Pons (tissue), 1 donor: ENCODE measurements at places on chromosomes 6 and 20.

DNA sequence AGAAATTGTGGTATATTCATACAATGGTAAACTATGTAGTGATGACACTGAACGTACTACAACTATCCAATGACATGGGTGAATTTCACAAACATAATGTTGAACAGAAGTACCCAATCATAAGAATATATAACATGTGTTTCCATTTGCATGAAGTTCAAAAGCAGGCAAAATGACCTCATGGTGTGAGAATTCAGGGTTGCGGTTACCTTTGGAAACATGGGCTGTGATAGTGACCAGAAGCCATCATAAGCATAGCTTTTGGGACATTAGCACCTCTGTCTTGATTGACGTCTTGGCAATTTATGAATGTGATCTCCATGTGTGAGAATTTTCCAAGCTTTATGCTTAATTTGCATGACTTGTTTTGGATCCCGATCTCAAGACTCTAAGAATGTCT is 500.1 kb upstream of the JAG1 start:
- no peak for DNase-seq

DNA sequence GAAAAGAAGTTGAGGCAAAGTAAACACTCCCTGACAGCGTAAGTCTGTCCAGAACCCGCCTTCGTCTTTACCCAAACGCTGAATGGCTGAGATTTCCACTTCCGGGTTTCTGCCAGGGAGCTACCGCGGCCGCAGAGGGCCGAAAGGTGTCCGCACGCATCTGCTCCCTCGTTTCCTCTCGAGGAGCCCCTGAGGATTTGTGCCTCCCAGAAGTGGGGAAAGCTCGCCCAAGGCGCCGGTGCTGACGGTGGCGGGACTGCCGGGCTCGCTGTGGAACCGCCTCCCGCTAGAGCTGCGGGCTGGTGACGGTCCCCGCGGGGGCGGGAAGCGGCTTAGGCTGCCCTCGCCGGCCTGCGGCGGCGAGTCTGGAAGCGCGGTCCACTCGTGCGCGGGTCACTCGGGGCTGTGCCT is 1760.2 kb upstream of the DEFB115 start:
- DNase-seq, result peak; percentile 28

DNA sequence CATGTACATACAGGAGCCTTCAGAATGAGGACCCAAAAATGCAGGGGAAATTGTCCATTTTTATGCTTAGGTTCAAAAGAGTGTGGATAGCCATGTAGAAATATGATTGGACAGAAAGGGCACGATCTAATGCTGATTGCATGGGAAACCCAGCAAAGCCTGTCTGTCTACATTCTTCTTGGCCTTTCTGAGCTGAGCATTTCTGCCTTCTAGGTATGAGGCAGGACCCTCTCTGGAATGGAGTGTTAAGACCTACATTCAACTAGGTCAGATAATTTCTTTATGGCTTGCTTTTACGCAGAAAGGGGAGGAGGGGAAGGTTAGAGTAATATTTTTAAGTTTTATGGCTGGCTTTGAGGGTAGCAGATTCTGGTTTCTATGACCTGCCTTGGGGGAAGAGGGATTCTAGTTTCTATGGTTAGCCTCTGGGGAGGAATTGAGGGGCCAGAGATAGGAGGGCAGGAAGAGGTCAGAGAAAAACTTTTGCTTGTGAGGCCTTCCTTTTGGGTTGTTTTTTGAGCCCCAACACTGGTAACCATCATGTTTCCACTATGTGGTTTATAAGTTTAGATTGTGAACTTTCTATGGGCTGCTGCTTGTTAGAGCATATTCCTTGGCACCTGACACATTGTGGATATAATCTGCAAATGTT is 63.5 kb downstream of the LYRM2 start:
- no peak for DNase-seq

DNA sequence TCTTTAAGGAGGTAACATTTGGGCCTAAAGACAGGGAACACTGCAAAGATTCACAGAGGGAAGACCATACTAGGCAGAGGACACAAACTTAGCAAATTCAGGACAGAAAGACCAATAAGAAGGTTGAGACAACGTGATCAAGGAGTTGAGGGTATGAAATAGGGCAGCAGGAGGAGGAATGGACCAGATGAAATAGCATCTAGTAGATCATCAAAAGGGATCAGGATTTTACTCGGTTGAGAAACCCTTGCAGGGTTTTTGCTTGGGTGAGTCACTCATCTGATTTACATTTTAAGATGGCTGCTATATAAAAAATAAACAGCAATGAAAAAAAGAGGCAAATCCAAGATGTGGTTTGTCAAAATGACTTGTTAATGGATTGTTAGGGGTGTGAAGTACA is 4.7 kb downstream of the BCLAF1 start:
- DNase-seq, result no peak

DNA sequence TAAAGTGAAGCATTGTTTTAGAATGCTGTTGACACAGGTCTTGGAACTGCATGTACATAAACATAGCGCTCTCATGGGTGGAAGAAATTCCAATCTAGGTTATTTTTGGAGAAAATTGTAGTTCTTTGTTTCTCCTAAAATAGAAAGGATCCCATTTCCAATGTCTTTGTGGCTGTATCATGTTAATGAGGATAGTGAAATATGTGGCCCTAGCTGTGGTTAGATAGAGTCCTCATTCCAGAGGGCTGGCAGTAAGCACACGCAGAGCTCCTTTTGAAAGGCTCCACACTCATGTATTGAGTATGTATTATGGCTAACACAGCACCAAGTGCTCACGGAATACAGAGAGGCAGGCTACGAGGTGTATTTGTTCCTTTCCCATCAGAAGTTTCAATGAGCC is 60.9 kb downstream of the SNRNP48 start:
- DNase-seq, result no peak

DNA sequence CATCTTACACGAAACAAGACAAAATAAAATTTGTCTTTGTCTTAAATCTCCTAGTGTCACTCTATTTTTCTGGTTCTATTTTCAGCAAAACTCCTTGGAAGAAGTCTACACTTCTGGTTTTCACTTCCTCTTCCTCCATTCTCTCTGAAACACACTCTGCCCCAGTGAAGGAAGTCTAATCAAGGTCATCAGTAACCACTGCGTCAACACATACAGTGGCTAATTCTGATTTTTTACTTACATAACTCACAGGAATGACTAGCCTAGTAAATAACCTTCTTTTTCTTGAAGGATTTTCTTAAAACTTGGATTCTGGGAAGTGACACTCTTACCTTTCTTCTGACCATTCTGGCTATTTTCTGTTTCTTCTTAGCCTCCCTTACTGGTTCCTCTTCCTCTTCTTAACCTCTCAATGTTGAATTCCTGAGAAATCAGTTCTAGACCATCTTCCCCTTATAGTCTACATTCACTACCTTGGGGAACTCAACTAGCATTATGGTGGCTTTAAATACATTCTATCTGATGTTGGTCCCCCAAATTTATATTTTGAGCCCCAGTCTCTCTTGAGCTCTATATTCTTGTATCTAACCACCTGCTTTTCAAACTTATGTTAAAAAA is 37.5 kb downstream of the AIG1 start:
- peak; percentile 80 for DNase-seq

GRCh38 chr6:104613416-104614001 is 246.2 kb downstream of the HACE1 start:
- DNase-seq, result no peak

GRCh38 chr6:170174124-170174770 is 116.6 kb downstream of the DLL1 start:
- DNase-seq, result peak; percentile 73

GRCh38 chr6:91691449-91691848 is 1104.6 kb upstream of the MAP3K7 start:
- DNase-seq, result no peak

- no peak for DNase-seq
Observed at GRCh38 chr20:39538317-39538716, 576.2 kb downstream of the DHX35 start.

GRCh38 chr6:141463237-141463977 is 669.3 kb upstream of the GJE1 start:
- DNase-seq, result peak; percentile 8

GRCh38 chr6:140921366-140922226 is 1211.1 kb upstream of the GJE1 start:
- peak; percentile 67 for DNase-seq

DNA sequence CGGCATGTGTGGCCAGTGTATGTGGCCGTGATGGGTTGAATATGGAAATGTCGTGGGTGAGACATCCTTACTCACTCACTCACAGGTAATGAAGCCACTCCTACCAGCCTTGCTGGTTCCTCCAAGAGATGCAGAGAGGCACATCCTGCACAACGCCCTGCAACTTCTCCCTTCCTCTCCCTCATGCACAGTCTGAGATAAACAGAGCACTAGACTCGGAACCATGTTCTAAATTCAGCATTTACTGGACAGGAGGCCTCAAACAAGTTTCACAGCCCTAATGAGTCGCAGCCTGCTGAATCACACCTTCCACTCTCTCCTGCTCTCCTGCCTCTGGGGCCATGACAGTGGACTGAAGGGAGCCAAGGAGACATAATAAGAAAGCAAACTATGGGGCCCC is 91.2 kb downstream of the ISM1 start:
- DNase-seq, result no peak

GRCh38 chr6:68447112-68447511 is 188.0 kb upstream of the ADGRB3 start:
- no peak for DNase-seq

GRCh38 chr6:53168516-53169267 is 20.1 kb upstream of the GCM1 start:
- no peak for DNase-seq

DNA sequence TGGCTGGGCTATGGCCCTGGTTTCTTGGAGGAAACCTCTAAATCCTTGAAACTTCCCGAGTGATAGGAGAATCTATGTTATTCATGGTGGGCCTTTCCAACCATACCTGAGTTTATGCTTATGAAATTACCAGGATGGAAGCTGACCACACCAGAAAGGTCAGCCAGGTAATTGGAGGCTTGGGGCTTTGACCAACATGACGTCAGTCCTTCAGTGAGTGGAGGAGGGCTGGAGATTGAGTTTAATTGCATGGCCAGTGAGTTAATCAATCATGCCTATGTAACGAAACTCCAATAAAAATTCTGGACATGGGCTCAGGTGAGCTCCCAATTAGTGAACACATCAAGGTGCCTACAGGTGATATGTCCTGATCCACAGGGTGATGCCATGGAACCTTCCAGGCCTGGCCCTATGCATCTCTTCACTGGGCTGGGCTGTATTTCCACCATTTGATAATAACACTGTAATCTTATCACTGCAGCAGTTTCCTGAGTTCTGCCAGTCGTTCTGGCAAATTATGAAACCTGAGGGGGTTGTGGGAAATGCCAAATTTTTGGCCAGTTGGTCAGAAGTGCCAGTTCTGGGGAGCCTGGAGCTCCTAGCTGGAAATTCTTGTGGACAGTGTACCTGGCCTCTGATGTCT is 106.5 kb downstream of the CDH26 start:
- no peak for DNase-seq

GRCh38 chr6:38801305-38801704 is 86.2 kb downstream of the DNAH8 start:
- no peak for DNase-seq

- DNase-seq, result no peak
Observed at GRCh38 chr6:163026893-163027292, 299.1 kb downstream of the PACRG start.

GRCh38 chr6:36169023-36170007 is 27.2 kb upstream of the BRPF3 start:
- DNase-seq, result no peak
